CD4-positive, alpha-beta memory T cell (primary cell): ENCODE measurements at places on chromosomes 5 and 9.

- DNase-seq, result no peak
Measured at GRCh38 chr9:93902051-93902779, 52.9 kb downstream of the BARX1 start.

DNA sequence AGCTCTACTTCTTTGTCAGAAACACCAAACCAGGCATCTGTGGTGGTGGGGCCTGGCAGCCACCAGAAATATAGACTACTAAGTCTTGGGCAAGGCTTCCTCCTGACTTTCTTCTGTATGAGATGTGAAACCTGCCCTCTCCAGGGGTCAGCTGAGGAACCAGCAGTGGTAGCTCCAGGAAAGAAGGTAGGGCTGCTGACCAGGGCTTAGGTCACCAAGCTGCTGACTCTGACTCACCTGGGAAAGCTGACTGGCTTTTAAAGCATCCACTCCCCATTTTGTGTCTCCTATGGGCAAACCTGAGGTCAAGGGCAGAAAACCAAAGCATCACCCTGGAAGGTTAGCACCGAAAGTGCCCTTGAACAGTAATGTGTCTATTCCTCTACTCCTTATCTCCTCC, 10.4 kb upstream of the SH3TC2 start:
- DNase-seq, result no peak

- DNase-seq, result no peak
Measured at GRCh38 chr9:107348836-107349235, 65.8 kb downstream of the RAD23B start.

GRCh38 chr5:56917534-56917933, 8.1 kb downstream of the SETD9 start:
- no peak for DNase-seq

- no peak for DNase-seq
Measured at GRCh38 chr5:8458038-8458383, 589.1 kb downstream of the MTRR start.

- DNase-seq, result no peak
Measured at GRCh38 chr5:73433982-73434342, 14.6 kb downstream of the FOXD1 start.

DNA sequence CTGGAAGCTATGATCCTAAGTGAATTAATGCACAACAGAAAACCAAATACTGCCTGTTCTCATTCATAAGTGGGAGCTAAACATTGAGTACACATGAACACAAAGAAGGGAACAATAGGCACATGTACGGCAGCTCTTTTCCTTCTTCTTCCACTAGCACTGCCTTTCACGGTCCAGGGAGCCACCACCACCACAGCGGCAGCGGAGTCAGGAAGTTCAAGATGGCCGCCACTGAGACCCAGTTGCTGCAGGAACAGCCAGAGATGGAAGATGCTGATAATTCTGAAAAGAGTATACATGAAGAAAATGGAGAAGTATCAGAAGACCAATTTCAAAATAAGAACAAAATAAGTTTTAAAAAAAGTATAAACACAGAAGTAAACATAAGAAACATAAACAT, 39.5 kb upstream of the TNFSF15 start:
- no peak for DNase-seq

DNA sequence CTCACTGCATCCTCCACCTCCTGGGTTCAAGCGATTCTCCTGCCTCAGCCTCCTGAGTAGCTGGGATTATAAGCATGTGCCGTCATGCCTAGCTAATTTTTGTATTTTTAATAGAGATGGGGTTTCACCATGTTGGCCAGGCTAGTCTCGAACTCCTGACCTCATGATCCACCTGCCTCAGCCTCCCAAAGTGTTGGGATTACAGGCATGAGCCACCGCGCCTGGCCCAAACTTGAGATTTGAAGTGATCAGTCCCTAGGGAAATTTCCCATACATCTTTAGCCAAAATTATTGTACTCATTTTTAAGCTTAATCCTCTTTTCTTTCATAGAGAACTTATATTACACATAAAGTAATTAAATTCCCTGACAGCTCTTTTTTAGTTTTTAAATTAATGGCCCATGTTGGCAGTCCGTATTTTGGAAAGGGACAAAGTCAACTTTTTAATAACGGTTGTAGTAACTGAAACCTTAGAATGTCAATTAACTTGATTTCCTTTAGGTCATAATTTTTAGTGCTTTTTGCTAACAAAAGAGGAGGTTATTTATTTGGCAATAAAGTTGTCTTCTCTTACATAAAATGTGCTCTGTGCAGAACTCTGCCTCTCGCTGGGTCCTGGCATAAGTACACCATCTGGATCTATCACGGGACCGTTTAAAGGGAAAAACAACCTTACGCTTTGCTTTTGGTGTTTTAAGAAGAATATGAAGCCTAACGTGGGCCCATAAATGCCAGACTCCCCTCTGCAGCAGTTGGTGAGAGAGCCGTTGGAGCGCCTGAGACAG, 142.3 kb upstream of the OTULINL start:
- DNase-seq, result no peak

DNA sequence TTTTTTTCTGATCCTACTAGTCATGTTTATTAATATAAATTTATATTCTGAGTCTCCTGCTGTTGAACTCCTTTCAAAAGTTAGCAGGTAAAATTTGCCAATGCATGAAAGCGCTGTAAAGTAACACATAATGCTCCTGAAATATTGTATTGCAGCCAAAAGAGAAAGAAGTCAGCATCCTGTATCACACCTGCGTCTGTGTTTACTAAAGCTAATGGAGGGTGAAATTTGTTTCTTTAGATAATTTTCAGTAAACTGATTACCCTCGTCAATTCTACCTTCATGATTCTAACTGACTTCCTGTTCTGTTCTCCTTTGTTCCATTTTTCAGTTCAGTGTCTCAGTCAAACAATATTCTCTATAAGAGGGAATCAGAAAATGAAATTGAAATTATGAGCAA, 415.4 kb downstream of the CDH9 start:
- DNase-seq, result no peak

GRCh38 chr9:17462869-17463464, 115.9 kb upstream of the SH3GL2 start:
- peak; percentile 5 for DNase-seq

- DNase-seq, result no peak
Measured at GRCh38 chr9:21778304-21778703, 24.1 kb upstream of the MTAP start.

- DNase-seq, result no peak
Measured at GRCh38 chr5:59471463-59471862, 422.1 kb downstream of the PDE4D start.

DNA sequence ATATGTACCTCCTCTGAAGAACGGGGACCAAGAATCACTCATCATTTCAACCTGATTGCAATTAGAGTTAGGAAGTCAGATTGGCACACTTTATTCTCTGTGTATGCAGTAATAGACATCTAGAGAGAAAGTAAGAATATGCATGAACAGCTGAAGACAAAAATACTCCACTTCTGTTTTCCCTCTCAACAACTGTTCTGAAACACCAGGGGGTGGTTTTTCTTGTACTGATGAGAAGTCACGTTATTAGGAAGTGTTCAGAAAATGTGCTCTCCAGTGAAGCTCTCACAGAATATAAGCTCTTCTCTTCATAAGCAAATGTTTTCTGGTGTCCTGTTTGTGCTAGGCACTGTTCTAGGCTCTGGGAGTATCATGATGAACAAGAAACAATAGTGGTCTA, 531.7 kb upstream of the C9orf72 start:
- no peak for DNase-seq

- DNase-seq, result no peak
Measured at GRCh38 chr5:15384176-15384575, 115.8 kb upstream of the FBXL7 start.

DNA sequence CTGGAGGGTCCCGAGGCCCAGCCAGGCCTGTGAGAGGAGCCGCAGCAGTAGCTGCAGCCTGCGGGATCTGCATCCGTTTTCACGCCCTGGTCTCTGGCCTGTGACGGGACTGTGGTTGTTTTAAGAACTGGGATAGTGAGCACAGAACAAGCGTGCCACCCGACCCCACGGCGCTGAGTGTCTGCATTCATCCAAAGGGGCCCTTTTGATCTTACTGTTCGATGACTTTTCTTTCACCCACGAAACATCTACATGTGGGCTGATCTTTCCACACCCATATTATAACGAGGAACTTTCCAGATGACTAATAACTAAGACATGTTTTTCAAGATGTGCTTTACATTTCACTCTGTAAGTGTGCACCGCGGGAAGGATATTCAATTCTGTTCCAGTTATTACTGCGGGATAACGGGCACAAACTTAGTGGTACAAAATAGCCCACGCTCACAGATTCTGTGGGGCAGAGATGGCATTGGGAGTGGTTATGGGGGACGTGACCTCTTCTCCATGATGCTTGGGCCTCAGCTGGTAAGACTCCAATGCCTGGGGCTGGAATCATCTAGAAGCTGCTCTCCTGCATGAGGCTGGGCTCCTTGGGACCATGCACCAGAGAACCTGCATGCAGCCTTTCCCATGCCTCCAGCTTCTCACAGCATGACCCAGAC, 165.0 kb downstream of the SYK start:
- DNase-seq, result no peak

- DNase-seq, result no peak
Measured at GRCh38 chr9:13967011-13967410, 346.9 kb downstream of the NFIB start.

DNA sequence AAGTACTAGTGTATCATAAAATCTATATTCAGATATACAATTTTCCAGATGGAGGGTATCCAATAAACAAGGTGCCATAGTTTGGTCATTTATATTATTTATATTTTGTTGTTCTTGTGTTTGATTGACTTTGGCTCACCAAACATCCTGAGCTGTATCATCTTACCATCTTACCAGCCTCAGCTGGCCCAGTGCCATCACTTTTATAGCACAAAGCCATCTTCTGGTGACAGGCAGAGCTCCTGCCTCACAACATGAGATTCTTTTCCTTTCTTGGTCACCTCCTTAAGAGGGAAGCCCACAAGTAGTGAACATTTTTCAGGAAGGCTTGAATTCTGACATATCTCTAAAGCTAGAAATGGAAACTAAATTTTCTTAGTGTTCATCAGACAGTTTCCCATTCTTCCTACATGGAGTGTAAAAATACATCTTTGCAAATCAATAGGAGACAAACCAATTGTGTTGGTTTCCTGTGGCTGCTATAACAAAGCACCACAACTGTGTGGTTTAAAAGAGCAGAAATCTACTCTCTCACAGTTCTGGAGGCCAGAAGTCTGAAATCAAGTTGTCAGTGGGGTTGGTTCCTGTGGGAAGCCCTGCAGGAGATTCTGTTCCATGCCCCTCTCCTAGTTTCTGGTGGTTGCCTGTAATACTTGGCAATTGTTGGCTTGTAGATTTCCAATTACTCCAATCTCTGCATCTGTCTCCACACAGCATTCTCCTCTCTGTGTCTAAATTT, 341.8 kb downstream of the MAN2A1 start:
- DNase-seq, result peak; percentile 28

- no peak for DNase-seq
Measured at GRCh38 chr5:97797994-97798451, 615.0 kb upstream of the RIOK2 start.

- no peak for DNase-seq
Measured at GRCh38 chr5:43270645-43271044, 42.6 kb downstream of the HMGCS1 start.

- DNase-seq, result no peak
Measured at GRCh38 chr9:97980918-97981845, 2.0 kb upstream of the ANP32B start.

- peak; percentile 93 for DNase-seq
Measured at GRCh38 chr9:127388037-127388855, 8.7 kb upstream of the SLC2A8 start.

- no peak for DNase-seq
Measured at GRCh38 chr5:38618154-38618553, 61.7 kb upstream of the LIFR start.

GRCh38 chr9:976943-977837, 735 bp downstream of the DMRT3 start:
- no peak for DNase-seq

- DNase-seq, result no peak
Measured at GRCh38 chr9:136104488-136104800, 9.4 kb upstream of the NACC2 start.

- no peak for DNase-seq
Measured at GRCh38 chr5:124962735-124963134, 216.3 kb upstream of the ZNF608 start.

DNA sequence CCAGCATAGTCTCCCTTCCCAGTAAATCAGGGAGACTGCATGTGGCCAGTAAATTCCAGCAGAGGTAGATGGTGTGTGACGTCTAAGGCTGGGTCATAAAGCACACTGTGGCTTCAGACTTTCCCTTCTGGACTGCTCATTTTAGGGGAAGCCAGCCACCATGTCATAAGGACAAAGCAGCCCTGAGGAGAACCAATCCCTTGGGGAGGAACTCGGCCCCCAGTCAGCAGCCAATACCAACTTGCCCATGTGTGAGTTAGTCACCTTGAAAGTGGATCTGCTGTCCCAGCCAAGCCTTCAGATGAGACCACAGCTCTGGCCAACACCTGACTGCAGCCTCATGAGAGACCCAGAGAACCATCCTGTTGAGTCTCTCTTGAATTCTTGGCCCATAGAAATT, 14.7 kb upstream of the NINJ1 start:
- DNase-seq, result no peak

GRCh38 chr9:27367921-27368315, 71.0 kb upstream of the EQTN start:
- no peak for DNase-seq

- DNase-seq, result no peak
Measured at GRCh38 chr5:139698490-139699146, 50.5 kb downstream of the CXXC5 start.

DNA sequence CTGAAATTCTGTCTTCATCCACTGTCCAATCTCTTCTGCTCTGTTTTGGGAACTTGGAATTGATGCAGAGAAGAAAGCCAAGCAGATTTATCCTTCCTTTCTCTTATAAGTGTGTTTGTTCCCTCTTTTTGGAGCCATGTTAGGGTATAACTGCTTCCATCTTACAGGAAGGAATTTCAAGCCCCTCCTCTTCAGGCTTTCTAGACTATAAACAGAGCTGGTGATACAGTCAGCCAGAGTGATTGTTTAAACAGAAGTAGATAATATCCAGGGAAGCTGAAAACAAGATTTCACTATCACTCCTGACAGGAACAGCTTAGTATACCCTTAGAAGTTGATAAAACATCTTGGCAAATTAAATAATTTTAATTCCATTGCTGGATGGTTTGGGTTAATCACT, 102.1 kb upstream of the DMRT1 start:
- DNase-seq, result no peak

DNA sequence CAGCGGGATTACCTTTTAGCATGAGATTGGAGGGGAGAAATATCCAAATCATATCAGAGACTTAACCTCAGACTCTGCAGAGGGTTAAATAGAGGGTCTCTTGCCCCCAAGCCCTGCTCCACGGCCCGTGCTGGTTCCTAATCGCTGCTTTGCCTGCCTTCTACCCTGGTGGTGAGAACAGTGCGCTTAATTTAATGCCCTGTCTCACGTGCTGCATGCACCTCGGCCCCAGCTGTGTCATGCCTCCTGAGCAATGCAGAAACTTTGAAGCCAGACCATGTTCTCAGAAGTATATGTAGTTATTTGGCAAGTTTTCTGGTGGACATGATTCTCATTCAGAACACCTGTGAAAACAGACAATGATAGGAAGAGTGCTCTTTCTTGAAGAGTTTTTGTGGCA, 1.4 kb downstream of the OTULIN start:
- peak; percentile 38 for DNase-seq

- no peak for DNase-seq
Measured at GRCh38 chr9:93236541-93237206, 52.7 kb downstream of the WNK2 start.
